ENCODE measurements at places on chromosomes 2 and 18. TPM values are rescaled to one million over a fixed set of nuclear protein-coding genes. Genes with fewer than 3 reads are reported as not detected.

DNA sequence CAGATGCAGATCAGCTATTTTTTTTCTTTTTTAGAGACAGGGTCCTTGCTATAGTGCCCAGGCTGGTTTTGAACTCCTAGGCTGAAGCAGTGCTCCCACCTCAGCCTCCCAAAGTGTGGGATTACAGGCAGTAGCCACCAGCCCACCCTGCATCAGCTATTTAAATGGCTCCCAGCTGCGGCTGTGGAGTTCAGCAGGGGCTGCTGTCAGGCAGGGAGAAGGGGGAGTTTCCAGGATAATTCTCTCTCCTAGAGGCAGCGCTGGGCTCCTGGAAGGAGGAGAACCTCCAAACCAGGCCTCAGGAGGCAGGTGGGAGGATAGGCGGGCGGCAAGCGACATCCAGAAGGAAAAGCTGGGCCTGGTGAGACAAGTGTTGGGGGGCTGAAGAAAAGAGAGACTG, 65.7 kb downstream of the ACTR2 start:
- no peak for DNase-seq

- no peak for DNase-seq
These were observed 12.6 kb downstream of the MRPL44 start for GRCh38 chr2:223969856-223970255.

DNA sequence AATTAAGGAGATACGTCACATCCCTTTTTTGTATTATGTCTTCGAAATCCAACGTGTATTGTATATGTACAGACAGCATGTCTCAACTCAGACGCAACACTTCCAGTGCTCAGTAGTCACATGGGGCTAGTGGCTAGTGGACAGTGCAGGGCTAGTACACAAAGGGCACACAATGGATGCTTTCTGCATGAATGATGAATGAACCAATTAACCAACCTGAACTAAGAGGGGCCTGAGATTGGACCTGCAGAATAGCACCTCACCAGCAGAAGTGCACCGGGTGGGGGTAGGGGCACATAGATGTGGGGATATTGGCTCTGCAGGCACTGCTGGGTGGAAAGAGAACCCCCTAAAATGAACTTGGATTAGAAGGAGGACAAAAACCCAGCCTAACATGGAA, 20.7 kb downstream of the ST8SIA5 start:
- DNase-seq: no peak

DNA sequence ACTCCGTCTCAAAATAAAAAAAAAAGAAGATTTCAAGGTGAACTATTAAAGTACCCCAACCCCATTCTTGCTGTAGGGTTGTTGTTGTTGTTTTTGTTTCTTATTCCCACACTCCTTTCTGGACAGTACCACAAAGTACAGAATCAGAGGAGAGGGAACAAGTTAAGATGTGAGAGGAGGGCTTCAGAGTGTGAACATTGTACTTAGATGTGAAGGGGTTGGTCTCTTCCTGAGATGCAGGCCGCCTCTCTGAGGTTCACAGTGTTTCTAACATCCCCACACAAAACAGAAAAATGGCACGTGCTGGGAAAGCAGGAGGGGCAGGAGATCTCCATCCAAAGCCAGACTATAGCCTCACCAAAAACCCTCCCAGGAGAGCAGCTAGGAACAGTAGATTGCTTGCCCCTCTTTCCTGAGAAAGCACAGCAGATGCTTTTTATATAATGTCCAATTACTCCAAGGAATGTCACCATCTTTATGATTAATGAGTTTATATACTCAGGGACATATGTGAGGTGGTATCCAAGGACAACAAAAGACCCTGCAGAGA, 22.6 kb downstream of the ADD2 start:
- DNase-seq: no peak

GRCh38 chr2:190653231-190653630, 4.3 kb downstream of the NAB1 start:
- DNase-seq: no peak

DNA sequence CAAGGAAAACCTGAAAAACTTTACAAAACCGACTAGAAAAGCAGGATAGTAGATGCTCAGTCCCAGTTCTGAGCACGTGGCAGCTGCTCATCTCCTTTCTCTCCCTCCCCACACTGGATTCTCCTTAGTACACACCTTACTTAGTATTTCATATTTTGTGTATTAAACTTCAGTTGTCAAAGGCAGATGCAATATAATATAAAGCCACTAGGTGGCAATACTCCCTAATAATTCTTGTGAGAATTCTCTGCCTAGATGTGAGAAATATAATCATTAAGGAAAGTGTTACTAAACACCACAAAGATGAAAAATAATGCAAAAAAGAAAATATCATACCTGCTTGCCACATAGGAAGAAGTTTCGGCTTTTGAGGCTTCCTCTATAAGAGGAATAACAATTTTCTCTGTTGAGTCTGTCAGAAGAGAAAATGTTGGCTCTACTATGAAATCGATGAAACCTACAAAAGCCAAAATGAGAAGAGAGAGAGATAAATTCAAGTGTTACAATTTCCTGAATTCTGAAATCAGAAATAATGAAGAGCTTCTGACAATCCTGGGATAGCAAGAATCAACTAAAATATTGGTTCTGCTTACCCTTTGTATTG, 200.6 kb downstream of the PPP1R1C start:
- DNase-seq: no peak

DNA sequence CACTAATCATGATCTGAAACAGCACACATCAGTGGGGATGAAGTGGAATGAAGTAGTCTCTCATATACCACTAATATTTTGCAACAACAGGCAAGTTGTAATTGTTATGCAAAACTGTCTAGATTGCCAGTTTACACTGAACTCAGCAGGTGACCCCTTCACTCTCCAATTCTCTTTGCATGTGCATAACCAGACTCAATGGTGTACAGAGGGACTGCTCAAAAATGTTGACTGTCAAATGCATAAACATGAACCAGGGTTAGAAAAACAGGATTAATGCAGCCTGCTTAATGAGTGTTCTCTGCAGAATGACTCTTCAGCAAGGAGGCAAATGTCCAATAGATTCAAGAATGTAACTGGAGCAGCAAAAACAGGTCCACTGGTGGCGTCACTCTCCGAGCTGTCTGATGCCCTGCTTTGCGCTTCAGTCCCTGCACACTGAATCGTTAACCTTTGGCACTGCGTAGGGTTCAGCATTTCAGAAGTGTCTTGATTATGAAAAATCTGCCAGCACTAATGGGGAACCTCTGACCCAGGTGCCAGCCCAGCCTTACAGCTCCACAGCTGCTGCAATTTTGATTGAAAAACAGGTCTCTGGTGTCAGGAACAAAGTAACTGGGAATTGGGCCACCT, 209.3 kb downstream of the TDRD15 start:
- DNase-seq: no peak

- DNase-seq: no peak
These were observed 221.3 kb upstream of the CTAGE1 start for GRCh38 chr18:22639026-22639463.

DNA sequence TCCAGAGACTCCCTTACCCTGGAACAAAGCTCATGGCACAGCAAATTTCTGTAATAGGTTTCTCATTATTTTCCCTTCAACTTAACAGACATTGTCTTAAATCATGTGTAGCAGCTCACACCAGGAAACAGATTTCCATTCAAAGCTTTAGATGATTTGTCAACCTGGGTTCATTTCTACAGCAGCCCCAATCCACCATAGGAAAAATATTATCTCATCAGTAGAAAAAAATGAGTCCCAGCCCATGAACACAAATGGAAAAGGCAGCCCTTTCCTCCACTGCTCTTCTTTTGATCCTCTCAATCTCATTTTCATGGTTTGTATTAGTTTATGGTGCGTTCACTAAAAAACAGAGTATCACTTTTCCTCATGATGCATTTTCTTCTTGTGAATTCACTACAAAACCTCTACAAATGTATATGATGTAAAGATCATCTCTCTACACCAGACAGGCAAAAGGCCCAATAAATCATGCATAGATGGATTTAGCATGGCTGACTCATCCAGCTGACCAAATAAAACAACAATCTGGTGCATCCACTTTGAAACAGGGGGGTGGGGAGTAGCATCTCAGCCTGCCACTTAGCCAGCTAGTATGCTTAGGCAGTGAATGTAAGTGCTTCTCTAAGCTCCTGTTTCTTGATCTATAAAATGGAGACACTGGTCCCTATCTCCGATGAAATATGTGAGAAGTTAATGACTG, 78.6 kb downstream of the SATB2 start:
- DNase-seq: no peak

GRCh38 chr2:42164046-42164445, 5.1 kb upstream of the EML4 start:
- no peak for DNase-seq

- no peak for DNase-seq
These were observed 82.6 kb upstream of the ST3GAL5 start for GRCh38 chr2:85971366-85971765.

- DNase-seq: no peak
These were observed 279.6 kb downstream of the TXNL1 start for GRCh38 chr18:56358608-56359280.

DNA sequence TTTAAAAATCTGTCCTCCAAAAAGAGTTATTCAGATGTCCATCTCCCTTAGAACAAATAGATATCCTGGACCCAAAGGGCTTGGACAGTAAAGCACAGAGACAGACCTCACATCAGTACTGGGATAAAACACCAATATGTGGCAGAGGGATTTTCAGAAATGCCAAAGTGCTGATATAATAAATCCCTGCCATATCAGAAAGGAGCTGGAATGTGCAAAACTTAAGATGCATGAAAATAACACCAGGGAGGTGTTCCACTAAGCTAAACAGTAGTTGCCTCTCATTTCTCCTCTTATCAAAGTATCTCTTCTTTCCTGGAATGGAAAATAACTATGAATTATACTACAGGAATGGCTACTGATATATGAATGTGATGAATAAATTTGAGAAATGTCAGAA, 13.2 kb downstream of the USP40 start:
- no peak for DNase-seq

DNA sequence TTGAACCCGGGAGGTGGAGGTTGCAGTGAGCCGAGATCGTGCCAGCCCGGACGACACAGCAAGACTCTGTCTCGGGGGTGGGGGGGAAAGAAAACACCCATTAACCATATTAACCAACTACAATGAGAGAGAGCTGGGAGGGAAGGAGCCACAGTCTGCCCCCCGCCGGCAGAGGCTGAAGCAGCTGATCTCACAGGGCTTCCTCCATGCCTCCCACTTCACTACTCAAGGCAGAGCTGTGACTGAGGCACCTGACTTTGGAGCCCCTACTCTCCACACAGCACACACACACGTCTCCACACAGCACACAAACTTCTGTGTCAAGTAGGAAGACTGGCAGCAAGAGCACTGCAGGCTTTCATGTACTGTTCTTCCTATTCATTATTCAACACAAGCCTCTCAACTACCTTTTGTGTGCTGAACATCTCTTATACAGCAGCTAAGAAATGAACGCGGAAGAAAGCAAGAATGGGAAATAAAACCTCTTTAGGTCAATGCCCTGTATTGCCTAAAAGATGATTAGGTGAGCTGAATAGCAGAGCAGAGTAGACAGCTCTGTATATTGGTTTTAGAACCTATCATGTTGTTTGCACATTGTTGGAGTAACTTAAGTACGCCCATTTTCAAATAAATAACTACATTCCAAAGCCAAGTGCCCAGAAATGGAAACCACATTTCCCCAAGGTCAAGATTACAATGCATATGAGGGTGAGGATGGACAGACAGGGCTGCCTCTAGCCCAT, 26.2 kb downstream of the PDIA6 start:
- no peak for DNase-seq

DNA sequence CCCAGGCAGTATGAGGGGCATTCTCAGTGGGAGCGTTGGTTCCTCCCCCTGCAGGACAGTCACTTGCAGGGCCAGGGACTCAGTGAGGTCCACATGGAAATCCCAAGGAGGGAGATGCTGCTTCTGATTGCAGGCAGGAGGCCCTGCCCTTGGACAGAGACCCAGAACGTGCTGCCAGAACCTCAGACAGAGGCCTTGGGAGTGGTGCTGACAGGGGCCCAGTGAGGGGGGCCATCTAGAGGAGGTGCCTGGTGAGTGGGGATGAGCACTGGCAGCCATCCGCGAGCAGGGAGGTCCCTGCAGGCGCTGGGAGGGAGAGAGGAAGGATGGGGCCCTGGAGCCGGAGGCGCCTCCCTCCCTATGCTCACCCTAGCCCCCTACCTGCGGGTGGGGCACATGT, 133.1 kb downstream of the DYSF start:
- no peak for DNase-seq

- no peak for DNase-seq
These were observed 310.9 kb upstream of the COL3A1 start for GRCh38 chr2:188663301-188663700.

DNA sequence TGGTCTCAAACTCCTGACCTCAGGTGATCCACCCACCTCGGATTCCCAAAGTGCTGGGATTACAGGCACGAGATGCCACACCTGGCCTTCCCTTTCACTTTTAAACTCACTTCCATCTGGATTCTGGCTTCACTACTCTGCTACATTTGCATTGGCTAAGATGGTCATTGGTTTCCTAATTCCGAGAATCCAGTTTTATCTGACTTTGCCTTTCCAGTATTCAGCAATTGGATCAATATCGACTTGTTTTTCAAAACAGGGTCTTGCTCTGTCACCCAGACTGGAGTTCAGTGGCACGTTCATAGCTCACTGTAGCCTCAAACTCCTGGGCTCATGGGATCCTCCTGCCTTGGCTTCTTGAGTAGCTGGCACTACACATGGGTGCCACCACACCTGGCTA, 4.7 kb upstream of the CD302 start:
- no peak for DNase-seq

DNA sequence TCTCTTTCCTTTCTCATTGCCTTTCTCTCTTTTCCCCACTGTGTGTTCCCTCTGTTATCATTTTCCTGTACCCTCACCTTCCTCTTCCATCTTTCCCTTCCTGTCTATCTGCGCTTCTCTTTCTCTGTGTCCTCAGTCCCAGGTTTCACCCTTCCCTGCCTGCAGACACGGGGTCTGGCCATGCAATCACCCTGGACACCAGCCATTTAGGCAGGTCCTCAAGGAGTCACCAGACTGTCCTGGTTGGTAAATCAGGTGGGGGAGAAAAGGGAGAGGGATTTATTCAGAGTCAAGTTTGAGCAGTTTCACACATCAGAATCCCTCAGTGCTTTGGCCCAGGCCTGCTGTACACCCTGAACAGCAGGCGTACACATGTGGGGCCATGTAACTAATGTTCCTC, 169.3 kb downstream of the ANKRD30B start:
- DNase-seq: no peak

Gene TUBA4B
- total RNA-seq: not detected

Gene REG1B
- total RNA-seq: not detected

Gene POMC
- total RNA-seq: 9.5 TPM

Gene NCKAP5
- total RNA-seq: 9.1 TPM

Gene KLHL30
- 25.8 TPM for total RNA-seq

Gene DUSP2
- 6.8 TPM for total RNA-seq

Gene PLGLB1
- 1.7 TPM for total RNA-seq

Gene KCNK3
- total RNA-seq: 0.19 TPM

Gene METTL8
- total RNA-seq: 8.9 TPM

Gene B3GNT7
- total RNA-seq: 1.4 TPM

Gene TUBA3D
- 6.2 TPM for total RNA-seq

Gene PLEKHH2
- 0.93 TPM for total RNA-seq

Gene CYTIP
- 13.7 TPM for total RNA-seq
